ENCODE measurements at places on chromosomes 6 and 20.

GRCh38 chr20:21167261-21167660 lies 41.4 kb downstream of the KIZ start:
- no peaks in the 10 kb centered on the region for H3K4me1 ChIP-seq
- peaks cover 29% of the 10 kb centered on the region for H3K36me3 ChIP-seq
- no peak overlapping the region for H3K4me3 ChIP-seq

DNA sequence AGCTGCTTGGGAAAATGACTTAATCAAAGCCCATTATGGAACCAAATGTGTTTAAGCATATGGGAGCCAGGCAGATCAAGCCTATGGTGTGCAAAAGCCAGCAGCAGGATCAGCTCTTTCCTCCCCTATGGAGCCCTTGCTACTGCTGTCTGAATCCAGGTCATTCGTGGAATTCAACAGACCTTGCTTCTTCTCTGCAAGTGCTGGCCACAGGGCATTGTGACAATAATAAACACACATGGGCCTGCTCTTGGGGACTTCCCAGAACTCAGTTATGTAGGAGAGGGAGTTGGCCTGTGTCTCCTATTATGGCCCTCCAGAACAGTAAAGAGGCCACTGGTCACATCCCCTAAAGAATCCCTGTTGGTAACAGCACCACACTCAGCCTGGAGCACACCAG lies 18.6 kb downstream of the GFOD1 start:
- H3K4me3 ChIP-seq, result no peak overlapping the region
- peaks cover 4% of the 10 kb centered on the region for H3K4me1 ChIP-seq
- DNase-seq, result no peak
- no peaks in the 10 kb centered on the region for H3K27me3 ChIP-seq
- no peaks in the 10 kb centered on the region for H3K36me3 ChIP-seq
- H3K27ac ChIP-seq, result peak overlapping the region; percentile 12

DNA sequence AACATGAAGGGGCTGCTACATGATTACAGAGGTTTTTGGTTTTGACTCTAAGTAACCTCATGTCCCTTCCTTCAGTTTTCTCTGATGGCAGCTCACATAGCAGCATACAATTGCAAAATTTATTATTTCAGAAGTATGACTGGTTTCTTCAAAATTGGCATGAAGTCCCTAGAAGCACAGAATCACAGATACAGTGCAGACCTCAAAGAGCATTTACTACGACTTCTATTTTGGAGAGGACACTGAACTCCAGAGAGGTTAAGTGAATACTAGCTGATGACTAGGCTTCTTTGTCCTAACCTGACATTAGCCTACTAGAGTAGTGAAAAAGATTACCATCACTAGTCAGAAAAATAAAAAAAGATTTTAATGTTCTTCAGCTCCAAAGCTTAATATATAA lies 664.3 kb downstream of the RFPL4B start:
- no peak overlapping the region for H3K27ac ChIP-seq
- H3K4me1 ChIP-seq, result no peaks in the 10 kb centered on the region
- no peaks in the 10 kb centered on the region for H3K27me3 ChIP-seq
- DNase-seq, result no peak
- H3K4me3 ChIP-seq, result no peak overlapping the region

- H3K4me1 ChIP-seq, result no peaks in the 10 kb centered on the region
- no peak overlapping the region for H3K4me3 ChIP-seq
- H3K27ac ChIP-seq, result no peak overlapping the region
- H3K27me3 ChIP-seq, result peaks cover 6% of the 10 kb centered on the region
- H3K36me3 ChIP-seq, result no peaks in the 10 kb centered on the region
Measured at GRCh38 chr20:31452575-31452974, 12.1 kb downstream of the DEFB123 start.

- H3K4me3 ChIP-seq, result peak overlapping the region; percentile 52
- no peaks in the 10 kb centered on the region for H3K36me3 ChIP-seq
- DNase-seq, result peak; percentile 16
- H3K4me1 ChIP-seq, result no peaks in the 10 kb centered on the region
- H3K27ac ChIP-seq, result no peak overlapping the region
- no peaks in the 10 kb centered on the region for H3K27me3 ChIP-seq
Measured at GRCh38 chr6:133568970-133569889, 319.7 kb upstream of the TCF21 start.

DNA sequence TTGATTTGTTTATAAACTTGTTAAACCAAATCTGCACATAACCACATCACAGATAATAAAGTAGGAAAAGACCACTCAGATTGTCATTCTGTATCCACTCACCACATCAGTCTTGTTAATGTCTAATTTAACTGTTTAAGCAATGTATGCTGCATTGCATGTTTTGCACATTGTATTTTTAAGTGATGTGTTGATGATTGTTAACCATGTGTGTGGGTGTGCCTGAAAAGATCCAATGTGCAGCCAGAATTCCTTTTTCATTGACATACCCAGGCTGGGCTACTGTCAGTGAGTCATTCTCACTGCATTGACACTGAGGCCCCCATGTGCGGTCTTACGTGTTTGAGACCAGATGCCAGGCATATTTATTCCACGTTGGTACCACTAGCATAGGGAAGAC lies 167.3 kb downstream of the TRMT11 start:
- no peak overlapping the region for H3K27ac ChIP-seq
- H3K36me3 ChIP-seq, result no peaks in the 10 kb centered on the region
- H3K4me1 ChIP-seq, result no peaks in the 10 kb centered on the region
- H3K27me3 ChIP-seq, result no peaks in the 10 kb centered on the region

GRCh38 chr6:84556541-84557335 lies 207.7 kb downstream of the TBX18 start:
- no peak overlapping the region for H3K27ac ChIP-seq
- H3K27me3 ChIP-seq, result no peaks in the 10 kb centered on the region
- H3K36me3 ChIP-seq, result no peaks in the 10 kb centered on the region

DNA sequence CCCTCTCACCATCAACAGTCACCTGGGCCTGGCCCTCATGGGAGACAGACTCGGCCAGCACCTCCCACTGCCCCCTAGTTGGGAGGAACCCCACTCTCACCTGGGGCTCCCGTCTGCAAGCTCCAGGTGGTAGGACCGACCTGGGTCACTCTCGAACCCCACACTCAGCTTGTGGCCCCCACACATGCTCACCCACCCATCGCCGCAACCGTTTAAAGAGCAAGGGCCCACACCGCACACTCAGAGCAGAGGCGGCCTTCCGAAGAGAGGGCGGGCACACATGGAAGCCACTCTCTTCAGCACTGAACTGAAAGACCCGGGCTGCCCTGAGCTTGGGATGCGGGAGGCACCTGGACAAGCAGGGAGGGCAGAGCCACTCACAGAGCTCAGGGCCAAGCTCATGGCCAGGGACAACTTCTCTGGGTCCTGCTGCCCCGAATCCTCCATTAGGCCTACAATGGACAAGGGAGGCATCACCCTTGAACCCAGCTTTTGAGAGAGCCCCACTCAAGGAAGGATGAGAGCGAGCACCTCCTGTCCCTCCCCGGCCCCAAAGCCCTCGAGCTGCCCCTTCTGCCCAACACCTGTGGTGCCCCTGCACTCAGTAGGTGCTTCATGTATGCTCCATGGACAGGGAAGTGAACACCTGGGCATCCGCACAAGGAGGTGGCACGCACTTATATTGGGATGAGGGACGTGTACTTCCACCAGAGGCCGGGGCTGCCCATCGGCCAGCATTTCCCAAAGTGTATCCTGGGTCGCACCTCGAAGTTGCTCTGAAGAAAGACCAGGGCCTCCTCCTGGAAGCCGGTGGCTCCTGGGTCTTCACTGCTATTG lies 50.4 kb downstream of the YTHDF1 start:
- no peak overlapping the region for H3K4me3 ChIP-seq
- no peaks in the 10 kb centered on the region for H3K36me3 ChIP-seq
- H3K27ac ChIP-seq, result no peak overlapping the region
- DNase-seq, result no peak

- H3K27ac ChIP-seq, result peak overlapping the region; percentile 16
- no peak overlapping the region for H3K4me3 ChIP-seq
- peaks cover 58% of the 10 kb centered on the region for H3K4me1 ChIP-seq
Measured at GRCh38 chr6:21845439-21846140, 252.0 kb downstream of the SOX4 start.

DNA sequence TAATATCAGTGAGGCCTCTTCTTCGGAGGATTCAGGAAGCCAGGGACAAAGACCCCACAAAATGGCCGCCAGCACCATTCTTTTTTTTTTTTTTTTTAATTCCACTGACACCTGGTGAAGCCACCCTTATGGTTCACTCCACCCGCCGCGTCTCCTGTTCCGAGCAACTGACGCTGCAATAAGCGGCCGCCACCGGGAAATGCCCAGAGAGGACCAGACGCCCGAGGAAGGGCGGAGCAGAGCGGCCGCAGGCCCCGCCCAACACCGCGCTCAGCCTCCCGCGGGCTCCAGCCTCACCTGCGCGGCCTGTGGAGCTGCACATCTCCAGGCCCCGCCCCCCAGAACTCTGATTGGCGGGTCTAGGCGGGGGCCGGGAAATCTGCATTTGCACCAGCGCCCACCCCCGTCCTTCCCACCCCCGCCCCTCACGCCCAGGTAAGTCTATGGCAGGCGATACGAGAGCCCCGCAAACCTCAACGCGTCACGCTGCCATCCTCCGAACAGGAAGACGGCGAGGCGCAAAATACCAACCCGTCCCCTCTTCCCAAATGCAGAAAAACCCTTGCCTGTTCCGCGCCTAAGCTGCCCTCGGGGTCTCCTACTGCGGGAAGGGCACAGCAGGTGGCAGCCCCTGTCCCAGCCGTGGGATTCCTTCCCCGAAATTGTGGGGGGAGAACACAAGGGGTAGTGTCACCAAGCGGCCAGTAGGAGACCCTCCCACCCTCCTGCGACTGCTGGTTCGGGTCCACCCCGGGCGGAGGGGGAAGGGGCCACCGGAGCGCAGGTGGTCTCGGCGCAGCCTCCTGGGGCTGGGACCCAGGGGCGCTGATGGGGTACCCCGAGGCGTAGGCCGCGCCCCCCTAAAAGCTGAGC lies 960 bp downstream of the ATP9A start:
- no peaks in the 10 kb centered on the region for H3K27me3 ChIP-seq
- peak overlapping the region; percentile 71 for H3K27ac ChIP-seq
- no peaks in the 10 kb centered on the region for H3K4me1 ChIP-seq
- no peaks in the 10 kb centered on the region for H3K36me3 ChIP-seq
- peak; percentile 49 for DNase-seq

DNA sequence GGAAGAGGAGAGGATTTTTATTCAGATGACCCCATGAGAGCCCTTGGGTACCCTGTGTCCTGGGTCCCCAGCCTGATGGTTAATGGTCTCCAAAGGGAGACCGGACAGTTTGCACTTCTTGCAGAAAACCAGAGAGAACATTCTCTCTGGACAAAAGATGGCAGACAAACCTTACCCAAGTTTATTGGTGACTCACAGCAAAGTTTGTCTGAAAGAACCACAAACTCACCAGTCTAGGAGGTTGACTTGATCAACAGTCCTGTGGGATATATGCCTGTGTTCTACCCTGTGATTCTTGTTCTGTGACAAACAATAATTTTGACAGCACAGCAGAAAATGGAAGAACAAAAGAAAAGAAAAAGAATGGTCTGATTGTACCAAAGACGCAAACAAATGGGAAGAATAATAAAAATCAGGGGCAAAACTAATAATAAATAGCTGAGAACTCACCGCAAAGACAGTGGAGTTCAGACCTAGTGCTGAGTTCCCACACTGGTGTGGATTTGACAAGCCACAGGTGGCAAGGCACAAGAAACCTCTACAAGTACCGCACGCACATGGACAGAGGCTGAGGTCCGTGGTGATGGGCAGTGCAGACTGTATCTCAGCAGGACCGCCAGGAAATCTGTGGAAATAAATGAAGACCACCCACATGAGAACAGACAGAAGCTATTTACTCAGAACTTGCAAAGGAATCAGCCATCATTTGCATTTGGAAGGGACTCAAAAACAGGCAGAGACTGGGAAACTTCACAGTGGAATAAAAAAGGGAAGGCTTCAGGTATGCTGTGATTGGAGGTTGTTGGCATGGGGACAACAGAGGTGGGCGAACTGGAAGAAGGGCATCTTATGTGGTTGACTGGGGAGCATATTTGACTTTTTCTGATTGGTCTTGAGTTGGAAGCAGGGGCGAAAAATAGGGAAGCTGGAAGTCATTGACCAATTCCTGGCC lies 246.3 kb upstream of the RNF24 start:
- H3K27ac ChIP-seq, result no peak overlapping the region
- H3K4me3 ChIP-seq, result no peak overlapping the region
- no peaks in the 10 kb centered on the region for H3K27me3 ChIP-seq
- no peaks in the 10 kb centered on the region for H3K4me1 ChIP-seq
- no peak for DNase-seq

DNA sequence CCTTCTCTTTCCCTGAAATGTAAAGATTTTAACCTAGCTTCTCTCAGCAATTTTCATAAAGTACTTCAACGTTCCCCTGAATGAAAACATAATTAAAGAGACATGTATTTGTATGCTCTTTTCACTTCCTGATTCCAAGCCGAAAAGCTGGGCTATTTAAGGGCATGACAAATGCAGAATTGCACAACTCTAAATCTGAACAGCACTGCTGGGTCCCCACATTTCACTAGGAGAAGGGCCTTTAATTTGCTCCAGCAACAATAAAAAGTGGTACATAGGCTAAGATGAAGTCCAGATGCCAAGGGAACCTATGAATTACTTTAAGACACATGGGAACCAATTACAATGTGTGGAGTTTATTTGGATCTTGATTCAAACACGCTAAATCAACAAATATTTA lies 42.0 kb downstream of the IRAK1BP1 start:
- no peak overlapping the region for H3K27ac ChIP-seq
- H3K27me3 ChIP-seq, result no peaks in the 10 kb centered on the region
- H3K4me3 ChIP-seq, result no peak overlapping the region
- DNase-seq, result no peak
- H3K4me1 ChIP-seq, result peaks cover 10% of the 10 kb centered on the region

DNA sequence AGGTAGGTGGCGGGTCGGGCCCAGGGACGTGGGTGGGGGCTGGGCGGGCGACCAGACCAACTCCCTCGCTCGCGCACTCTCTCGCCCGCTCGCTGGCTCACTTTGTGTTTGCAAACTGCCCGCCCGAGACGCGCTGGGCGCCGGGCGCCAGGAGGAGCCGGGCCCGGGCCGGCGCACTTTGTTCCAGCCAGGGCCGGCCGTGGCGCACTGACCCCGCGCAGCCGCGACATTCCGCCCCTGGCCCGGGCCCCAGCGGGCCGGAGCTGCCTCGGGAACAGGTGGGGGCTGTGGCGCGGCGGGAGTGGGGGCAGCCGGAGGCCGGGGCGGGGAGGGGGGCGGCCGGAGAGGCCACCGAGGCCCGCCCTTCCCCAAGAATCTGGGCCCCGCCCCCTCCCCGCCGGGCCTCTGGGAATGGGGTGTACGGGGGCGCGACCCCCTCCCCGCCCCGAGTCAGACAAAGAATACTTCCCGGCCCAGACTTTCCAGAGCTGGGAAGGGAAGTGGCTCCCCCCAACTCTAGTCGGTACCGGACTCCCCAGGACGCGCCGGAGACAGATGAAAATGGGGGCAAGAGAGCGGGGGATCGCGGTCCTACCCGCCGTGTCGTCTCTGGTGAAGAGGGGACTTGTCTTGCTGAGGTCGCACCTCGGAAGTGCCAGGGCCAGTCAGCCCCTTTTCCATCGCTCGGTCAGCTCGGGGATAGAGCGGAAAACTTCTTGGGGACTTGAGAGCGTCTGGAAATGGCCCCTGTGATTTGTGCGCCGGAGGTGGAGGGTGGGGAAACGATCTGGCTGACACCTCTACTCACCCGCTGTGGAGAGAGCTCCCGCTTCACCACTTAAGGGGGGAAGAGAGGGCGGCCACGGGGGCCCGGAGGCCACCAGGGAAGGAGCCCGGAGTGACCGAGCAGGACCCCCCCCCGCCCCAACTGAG lies 951 bp downstream of the FOXP4 start:
- H3K27ac ChIP-seq, result peak overlapping the region; percentile 73
- no peak for DNase-seq
- peaks cover 4% of the 10 kb centered on the region for H3K36me3 ChIP-seq
- peak overlapping the region; percentile 81 for H3K4me3 ChIP-seq
- H3K4me1 ChIP-seq, result peaks cover 32% of the 10 kb centered on the region

Data from heart right ventricle (tissue), 16 donors.